ENCODE measurements at places on chromosomes 16 and 17.

DNA sequence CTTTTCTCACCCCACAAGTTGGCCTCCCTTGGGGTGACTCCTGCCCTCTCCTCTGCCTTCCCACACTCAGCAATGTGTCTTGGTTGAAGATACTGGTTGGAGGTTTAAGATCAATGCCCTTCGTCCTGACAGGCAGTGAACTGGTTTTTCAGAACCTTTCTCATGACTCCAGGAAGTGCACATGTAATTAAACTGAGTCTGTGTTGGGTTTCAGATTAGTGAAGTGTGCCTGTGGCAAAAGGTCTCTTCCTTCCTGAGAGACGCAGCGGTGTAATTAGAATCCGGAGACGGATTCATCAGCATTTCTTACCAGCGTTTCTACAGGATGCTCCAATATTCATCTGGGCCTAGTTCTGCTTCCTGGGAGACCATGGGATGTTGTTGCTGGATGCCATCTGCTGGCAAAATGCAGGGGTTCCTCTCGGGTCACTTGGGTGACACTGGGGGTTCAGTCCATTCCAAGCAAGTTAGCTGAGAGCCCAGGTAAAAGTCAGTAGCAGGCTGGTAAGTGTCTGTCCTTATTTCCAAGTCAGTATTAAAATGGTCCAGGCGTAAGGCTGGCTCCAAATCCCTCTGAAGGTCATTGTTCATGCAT lies 233.3 kb downstream of the XYLT1 start:
- no peak for DNase-seq

GRCh38 chr16:23497543-23497868 lies 12.8 kb downstream of the GGA2 start:
- DNase-seq, result no peak

- no peak for DNase-seq
These were observed 25.9 kb downstream of the CYB561 start for GRCh38 chr17:63419949-63420867.

- no peak for DNase-seq
These were observed at the start of gene FN3K for GRCh38 chr17:82734987-82735866. TSS of gene FN3K (plus strand) at chr17:82735615. CDS start at chr17:82735637, 22 bp downstream.

GRCh38 chr16:88968589-88969280 lies 8.3 kb downstream of the CBFA2T3 start:
- no peak for DNase-seq

GRCh38 chr17:59396134-59396826 lies 64.8 kb downstream of the YPEL2 start:
- no peak for DNase-seq

DNA sequence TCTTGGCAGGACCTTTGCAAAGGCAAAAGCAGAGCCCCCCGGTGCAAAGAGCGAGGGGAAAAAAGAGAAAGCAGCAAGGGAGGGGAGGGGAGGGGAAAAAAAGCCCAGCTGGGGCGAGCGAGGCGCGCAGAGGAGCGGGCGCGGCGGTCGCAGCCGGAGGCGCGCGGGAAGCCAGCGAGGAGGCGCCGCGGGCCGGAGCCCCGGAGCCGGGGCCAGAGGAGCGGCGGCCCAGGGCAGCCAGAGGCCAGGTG lies 129 bp downstream of the IRX5 start:
- DNase-seq, result no peak

- DNase-seq, result no peak
These were observed 55.0 kb upstream of the MRC2 start for GRCh38 chr17:62572488-62572887.

DNA sequence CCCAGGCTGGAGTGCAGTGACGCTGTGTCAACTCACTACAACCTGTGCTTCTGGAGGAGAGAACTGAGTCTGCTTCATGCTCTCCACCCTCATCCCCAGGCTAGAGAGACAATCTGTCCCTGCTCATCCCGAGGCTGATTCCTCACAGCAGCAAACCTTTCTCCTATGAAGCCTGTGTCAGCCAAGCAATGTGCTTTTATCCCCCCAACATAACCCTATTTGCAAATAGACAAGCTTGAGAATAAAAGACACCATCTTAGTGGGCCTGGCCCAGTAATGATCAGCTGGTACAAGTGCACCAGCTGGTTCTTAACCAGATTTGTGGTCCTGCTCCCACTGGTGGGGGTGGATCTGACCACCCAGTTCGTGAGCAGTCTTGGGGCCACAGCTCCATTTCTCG lies 322.8 kb downstream of the CPPED1 start:
- DNase-seq, result no peak

DNA sequence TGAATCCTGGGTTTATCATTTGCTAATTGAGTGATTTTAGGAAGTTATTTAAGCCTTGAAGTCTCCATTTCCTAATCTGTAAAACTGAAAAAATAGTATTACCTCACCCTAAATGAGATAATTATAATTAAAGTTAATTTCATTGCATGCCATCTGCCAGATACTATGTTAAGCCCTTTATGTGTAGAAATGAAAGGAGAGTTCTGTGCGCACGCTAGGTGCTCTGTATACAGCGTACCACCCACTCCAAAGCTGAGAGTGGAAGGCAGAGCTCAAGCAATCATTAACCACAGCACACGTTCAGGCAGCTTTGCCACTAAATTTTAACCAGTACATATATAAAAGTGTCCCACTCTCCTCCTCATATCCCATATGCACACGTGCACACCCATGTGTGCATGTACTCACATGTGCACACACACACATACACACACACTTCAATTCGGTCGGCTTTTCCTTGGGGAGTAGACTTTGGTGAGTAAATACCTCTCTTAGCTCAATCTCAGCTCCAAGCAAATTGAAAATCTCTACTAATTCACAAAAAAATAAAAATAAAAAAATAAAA lies 204.8 kb downstream of the GRIN2A start:
- DNase-seq, result no peak

DNA sequence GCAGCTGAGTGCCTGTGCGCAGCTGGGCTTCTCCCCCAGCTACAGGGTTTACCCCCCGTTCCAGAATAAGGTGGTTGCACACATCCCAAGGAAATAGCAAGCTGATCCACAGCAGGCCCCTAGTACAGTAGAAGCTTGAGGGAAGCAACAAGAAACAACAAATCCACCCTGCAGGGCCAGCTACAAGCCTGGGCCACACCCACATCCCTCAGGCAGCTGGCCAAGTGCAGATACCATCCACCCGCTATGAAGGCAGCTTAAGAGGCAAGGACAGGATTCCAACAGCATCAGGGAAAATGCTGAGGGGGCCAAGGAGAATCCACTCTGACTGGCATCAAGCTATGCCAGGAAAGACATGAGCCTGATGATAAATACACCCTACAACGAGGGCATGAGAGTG lies 66.9 kb upstream of the RCVRN start:
- no peak for DNase-seq

DNA sequence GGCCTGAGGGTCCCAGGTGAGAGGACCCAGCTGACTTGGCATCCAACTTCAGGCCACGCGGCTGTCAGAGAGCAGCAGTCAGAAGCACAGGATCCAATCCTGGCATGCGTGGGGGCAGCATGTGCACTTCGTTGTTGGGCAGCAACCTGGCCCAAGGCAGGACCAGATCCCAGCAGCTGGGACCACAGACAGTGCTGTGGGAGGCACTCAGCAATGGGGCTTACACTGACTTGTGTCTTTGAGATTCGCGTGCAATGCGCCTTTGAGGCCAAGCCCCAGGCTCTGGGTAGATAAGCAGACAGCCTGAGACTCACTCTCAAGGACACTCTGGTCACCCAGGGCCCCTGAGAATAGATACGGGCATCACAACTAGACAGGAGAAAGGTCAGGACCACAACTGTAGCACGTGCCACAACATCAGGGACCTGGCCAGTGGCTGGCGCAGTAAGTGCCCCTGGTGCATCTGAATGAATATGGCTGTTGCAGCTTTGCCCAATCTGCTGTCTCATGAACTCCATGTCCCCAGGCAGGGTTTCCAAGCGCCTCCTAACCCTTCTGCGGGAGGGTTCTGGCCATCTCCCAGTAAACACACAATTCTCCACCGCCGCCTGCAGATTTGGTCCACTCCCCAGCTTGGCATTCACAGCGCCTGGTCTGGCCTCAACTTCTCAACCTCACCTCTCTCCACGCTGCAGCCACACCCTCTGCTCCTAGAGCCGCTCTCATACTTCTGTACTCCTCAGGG lies 3.2 kb downstream of the PAM16 start:
- no peak for DNase-seq

DNA sequence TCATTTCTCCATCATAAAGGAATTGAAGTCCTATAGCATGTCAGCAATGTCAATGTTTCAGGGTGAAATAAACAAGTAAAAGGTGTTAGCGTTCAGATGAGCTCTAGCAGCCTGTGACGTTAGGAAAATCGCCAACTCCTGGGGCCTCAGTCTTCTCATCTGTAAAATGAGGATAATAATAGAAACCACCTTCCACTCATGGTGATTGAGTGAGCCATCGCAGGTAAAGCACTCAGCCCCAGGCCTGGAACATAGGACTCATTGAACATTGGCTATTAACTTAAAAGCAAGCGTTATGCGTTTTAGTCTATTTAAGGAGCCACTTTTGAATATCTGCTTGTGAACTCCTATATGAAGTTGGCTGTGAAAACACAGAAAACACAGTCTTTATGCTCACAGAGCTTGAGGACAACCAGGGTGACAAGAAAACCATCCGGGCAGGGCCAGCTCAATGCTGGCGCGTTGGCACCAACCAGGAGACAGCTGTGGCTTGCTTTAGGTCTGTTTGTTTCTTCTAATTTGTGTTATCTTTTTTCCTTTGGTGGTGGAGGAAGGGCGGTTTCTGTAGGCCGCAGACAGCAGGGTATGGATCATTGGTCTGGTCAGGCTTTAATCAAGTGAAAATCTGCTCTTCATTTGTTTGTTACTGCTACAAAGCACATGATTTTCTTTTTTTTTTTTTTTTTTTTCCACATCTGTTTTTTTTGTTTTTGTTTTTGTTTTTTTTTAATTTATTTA lies 35.7 kb upstream of the MED9 start:
- DNase-seq, result no peak

DNA sequence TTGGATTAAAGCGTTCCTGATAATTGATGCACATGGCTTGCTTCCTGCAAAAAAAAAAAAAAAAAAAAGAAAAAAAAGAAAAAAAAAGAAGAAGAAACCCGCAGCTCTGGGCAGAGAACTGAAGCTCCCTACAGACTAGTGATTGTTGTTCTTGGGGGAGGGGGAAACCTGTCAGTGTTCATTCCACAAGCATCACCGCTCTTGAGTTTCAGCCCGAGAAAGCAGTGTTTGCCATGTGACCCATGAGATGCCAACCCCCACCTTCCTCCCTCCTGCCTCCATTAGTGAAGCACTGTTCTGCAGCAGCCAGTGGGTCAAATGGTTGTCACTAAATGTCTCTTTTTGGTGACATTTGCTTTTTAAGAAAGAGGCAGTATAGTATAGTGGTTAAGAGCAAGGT lies 1.7 kb downstream of the USP43 start:
- no peak for DNase-seq

DNA sequence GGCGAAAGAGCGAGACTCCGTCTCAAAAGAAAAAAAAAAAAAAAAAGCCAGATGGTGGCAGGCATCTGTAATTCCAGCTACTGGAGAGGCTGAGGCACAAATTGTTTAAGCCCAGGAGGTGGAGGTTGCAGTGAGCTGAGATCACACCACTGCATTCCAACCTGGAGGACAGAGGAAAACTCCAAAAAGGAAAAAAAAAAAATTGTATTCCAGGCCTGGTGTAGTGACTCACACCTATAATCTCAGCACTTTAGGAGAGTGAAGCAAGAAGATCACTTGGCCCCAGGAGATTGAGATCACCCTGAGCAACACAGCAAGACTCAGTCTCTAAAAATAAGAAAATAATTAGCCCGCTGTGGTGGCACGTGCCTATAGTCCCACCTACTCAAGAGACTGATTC lies 20.1 kb downstream of the HBQ1 start:
- DNase-seq, result no peak

GRCh38 chr16:66591018-66591417 lies 11.8 kb downstream of the CMTM2 start:
- no peak for DNase-seq

Measured in effector CD4-positive, alpha-beta T cell (primary cell).